ENCODE measurements at places on chromosomes 2 and 18. TPM values are rescaled to one million over a fixed set of nuclear protein-coding genes. Genes with fewer than 3 reads are reported as not detected.

SLC11A1 gene
- 0.58 TPM for polyA plus RNA-seq

OXER1 gene
- 12.0 TPM for polyA plus RNA-seq

BMP10 gene
- not detected for polyA plus RNA-seq

KCNK3 gene
- polyA plus RNA-seq, result 1.1 TPM

PJVK gene
- polyA plus RNA-seq, result 19.3 TPM

LIMS3 gene
- polyA plus RNA-seq, result 2.4 TPM

ATG9A gene
- polyA plus RNA-seq, result 49.5 TPM

FSIP2 gene
- polyA plus RNA-seq, result 4.1 TPM

RAB6C gene
- polyA plus RNA-seq, result 0.75 TPM

BBS5 gene
- polyA plus RNA-seq, result 17.0 TPM

FAM237A gene
- polyA plus RNA-seq, result not detected

PXDN gene
- polyA plus RNA-seq, result 154 TPM

INPP5D gene
- 6.6 TPM for polyA plus RNA-seq

RABL2A gene
- 73.0 TPM for polyA plus RNA-seq

TMEM37 gene
- 54.8 TPM for polyA plus RNA-seq

C18orf63 gene
- 0.55 TPM for polyA plus RNA-seq

HIBCH gene
- polyA plus RNA-seq, result 110 TPM

CYP27C1 gene
- 13.8 TPM for polyA plus RNA-seq

CD207 gene
- not detected for polyA plus RNA-seq

ATOH8 gene
- 10.3 TPM for polyA plus RNA-seq

SOWAHC gene
- 16.7 TPM for polyA plus RNA-seq
